ENCODE measurements at places on chromosomes 1 and 21.

DNA sequence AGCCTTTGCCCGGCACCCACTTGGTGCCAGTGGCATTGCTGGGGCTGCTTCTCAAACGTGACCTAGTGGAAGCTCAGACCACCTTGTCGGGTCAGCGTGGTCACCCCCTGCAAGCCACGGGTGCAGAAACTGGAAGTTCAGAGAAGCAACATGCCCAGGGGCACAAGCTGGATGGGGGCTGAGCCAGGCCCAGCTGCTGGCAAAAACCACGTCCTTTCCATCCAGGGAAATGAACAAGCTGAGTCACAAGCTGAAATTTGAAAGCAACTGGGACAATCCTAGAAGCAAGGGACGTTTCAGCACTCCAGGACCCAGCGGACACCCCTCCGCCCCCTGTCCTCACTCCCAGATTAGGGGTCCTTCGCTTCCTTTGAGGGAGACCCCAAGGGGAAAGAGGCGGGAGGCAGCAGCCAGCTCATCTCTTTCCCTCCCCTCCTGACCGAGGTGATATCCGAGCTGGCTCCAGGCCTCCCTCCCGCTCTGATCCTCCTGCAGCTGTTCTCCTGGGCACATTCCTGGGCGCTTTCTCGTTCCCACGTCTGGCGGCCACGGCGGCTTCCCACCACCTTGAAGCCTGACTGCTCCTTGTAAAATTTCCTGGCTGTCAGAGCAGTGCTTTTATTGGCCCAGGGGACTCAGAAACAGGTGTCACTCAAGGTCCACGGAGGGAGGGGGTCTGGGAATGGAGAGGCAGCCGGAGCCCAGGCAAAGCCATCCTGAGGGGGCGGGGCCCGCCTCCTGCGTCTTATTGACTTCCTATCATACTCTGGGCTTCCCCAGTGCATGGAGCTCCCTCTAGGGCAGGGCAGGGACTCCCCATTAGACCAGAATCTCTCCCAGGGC lies 62.8 kb downstream of the PAX7 start:
- no peak for DNase-seq

- no peak for DNase-seq
Measured at GRCh38 chr1:100565533-100565932, 27.6 kb downstream of the GPR88 start.

GRCh38 chr1:92503043-92503925 lies 16.6 kb upstream of the GFI1 start:
- DNase-seq: no peak

DNA sequence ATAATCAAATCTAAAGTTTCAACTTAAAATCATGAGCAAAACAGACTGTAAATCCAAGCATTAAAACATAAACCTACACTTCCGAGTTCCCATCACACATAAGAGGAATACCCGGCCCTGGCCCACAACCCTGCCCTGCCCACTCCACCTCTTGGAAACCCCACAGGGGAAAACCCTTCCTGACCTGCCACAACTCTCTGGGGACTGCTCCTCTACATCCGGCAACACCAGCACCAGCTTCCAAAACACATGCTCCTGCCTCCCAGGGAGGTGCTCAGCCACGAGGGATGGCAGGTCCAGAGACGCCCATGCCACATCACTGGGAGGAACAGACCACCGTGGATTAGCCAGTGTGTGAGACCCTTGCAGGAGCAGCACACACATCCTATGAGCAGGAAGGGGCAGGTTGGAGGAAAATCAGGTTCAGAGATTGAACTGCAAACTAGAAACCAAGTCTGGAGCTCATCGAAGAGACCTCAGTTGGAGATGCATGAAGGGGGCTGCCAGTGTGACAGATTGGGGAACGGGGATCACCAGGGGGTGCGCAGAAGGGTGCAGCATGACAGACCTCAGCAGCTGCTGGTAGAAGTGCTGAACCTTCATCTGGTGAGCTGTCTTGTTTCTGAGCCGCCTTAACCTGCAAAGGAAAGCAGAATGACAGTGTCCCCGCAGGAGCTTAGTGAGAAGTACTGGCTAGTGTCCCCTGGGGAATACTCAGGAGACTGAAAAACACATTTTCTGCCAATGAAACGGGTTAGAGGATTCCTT lies 25.8 kb upstream of the LSS start:
- DNase-seq: no peak

- no peak for DNase-seq
Measured at GRCh38 chr1:15692121-15692682, 8.1 kb downstream of the PLEKHM2 start.

GRCh38 chr21:21003701-21004100 lies 5.5 kb downstream of the NCAM2 start:
- peak; percentile 48 for DNase-seq

DNA sequence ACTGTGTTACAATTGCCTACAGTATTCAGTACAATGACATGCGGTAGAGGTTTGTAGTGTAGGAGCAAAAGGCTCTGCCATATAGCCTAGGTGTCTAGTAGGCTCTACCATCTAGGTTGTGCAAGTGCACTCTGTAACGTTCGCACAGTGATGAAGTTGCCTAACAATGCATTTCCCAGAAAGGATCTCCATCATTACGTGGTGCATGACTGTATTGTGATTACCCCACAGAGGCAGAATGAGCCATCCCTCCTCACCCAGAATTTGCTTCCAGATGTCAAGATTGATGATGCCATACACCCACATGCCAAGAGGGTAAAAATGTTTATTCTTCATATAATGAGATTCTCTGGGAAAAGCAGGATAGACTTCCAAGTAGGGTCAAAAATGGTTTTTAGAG lies 199.3 kb upstream of the CTTNBP2NL start:
- no peak for DNase-seq

DNA sequence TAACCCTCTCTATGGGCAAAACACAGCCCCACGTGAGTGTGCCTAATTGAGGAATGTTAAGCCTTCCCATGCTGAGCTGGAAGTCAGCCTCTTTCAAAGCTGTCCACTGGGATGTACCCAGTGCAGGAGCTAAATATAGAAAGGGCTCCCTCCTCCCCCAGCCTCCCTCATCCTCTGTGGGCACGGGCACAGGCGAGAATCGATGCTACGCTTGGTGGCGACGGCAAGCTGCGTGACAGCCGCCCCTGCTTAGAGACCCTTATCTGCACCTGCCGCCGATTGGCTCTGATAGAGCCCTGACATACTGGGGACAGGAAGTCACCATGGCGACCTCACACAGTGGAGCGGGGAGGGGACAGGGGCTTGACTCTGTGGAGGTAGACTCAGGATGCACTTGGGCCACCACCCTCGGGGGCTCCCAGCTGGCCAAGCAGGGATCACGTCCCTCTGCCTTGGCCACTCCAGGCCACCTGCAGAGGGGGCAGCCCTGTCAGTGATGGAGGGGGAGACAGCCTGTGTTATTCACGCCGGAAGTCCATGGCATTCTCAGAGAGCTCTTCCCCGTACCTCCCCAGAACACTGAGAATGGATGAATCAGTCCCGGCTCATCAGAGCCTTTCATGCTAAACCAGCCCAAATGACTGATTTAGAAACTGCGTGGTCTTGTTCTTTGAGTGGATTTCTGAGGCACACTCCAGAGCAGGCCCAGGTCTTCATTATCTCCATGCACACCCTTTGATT lies 84.8 kb downstream of the KCND3 start:
- DNase-seq: no peak

- DNase-seq: peak; percentile 99
Measured at GRCh38 chr21:41630249-41630648, 122.3 kb upstream of the TMPRSS2 start.

DNA sequence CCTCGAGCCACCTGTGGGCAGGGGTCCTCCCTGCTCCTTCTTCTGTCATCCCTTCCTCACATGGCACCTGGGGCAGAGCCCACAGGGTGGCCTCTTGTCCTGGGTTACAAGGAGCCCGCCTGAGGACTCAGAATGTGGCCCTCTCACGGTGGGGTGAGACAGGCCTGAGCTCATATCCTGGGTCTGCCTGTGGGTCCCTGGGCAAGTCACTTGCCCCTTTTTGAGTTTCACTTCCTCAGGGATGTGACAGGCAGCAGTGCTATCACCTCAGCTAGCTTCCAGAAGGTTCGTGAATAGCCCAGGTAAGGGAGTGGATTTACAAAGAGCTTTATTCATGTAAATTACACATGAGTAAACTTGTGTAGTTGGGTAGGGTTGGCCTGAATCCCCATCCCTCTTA lies 33.5 kb downstream of the HTR6 start:
- no peak for DNase-seq

DNA sequence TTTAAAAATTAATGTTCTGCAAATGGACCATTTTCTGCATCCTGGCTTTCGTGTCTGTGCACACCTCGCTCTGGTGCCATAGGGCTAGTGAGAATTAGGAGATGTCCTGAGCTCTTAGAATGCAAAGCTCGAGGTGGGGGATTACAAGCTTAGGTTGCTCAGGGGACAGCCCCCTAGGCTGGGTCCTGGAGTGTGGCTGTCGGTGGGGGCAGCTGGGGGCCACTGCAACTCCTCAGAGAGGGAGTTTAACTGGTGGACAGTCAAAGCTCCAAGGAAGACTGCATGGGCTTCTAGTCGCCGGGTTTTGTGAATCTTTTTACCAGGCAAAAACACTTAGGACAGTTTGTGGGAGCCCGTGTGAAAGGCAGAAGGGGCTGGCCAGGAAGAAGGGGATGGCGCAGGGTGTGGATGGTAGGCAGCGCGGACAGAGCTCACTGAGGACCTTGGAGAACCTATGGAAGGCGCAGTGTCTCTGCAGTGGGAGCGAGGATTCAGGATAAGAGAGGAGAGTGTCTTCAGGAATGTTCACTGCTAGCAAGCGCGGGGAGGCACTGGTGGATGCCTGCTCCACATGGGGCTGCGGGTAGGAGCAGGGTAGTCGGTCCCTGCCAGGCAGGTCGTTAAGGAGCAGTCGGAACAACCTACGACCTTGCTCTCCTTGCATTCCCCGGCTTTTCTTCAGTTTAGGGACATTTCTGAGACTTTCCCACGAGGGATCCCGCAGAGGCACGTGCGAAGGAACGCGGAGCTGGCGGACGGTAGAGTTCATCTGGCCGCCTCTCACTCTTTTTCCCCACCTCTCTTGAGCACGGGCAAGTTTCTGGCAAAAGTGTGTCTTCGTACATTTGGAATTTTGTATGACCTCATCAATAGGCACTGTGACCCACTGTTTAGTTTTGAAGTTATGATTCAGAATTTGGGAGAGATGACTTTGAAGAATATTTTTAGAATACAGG lies 12.9 kb upstream of the KCNE1 start:
- DNase-seq: peak; percentile 61

DNA sequence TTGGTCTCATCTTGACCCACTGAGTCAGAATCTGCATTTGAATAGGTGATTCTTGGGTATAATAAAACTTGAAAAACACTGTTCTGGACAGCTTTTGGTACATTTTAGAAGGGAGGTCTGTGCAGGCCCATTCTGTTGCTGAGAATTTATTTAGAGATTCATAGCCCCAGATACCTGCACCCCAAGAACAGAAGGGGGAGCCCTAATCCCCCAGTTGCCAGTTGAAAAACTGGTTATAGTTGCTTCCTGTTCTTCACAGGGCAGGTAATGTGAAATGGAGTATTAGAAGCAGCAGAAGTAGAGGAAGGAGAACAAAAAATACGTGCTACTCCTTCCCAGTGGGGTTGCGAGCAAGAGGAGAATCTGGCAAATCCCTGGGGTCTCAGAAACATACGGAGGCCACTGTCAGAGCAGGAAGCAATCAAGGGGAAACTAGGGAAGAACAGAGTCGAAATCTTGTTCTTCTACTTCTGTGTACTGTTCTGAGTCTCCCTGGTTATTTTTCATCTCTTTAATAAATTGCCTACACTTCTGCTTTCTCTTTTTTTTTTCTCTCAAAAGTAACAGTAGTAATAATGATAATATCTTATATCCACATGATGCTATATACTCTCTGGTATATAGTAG lies 4.6 kb upstream of the CLCA2 start:
- peak; percentile 63 for DNase-seq

DNA sequence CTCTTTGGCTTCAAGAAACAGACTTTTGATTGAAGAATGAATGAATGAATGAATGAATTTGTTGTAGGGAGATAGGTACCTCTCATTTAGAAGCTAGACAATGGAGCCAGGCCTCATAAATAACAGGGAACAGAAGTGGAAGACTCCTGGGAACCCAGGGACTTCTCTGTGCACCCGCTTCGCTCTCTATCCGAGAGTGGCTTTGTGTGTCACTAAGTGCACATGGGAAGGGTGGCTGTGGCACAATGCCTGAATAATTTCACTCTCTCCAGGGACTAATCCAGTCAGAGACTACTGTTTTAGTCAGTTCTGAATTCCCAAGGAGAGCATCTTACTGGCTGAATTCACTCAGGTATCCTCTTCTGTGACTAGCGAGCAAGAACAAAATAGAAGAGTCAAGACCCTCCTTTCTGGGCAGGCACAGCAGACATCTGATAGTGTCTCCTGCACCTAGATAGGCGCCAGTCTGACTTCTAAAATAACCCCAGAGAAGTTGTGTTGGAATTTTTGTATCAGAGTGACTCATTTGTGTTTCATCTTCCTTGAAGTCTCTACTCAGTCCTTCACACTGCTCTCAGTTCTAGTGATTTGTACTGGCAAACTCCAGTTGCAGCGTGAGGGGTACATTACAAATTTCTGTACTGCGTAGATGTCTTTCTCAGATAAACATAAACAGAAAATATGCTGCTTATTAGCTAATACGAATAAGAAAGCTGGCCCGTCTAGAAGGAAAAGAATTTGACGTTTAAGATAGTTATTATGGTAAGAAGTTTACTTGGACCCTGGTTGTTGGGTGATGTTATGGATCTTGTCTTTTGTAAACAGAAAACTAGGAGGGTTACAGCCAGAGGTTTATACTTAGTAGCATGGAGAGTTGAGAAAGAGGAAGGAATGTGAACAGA lies 34.0 kb downstream of the BACH1 start:
- peak; percentile 56 for DNase-seq

- no peak for DNase-seq
Measured at GRCh38 chr1:4984841-4985240, 330.4 kb downstream of the AJAP1 start.

DNA sequence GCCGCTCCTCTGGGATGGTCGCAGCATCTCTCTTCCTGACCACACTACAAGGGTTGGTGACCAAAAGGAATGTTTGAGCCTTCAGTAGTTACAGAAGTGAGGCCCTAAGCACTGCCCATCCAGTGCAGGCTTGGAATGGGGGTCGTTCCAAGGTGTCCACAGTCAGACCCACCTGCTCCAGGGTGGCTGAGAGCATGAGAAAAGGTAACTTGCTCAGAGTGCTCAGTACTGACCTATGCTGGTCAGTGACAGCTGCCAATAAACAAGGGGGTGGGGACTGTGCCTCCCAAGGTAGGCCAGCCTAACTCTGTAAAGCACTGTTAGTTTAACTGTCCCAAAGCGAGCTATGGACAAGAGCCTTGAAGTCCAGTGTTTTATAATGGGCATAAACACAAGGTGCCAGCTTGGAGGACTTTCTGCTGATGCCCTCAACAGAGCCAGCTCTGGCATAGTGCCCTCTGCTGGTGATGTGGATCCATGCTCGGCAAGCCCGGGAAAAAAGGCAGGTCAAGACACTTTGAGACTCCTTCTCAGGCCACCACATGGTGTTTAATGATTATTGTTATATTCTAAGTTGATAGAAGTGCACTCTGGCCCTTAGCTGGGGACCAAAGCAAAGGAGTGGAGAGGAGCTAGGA lies 78.1 kb upstream of the DNAH14 start:
- peak; percentile 67 for DNase-seq

All from fibroblast of pulmonary artery (primary cell).